ENCODE measurements at places on chromosomes 7 and 10.

- no peak for DNase-seq
Observed at GRCh38 chr10:1120801-1121211, 64.6 kb downstream of the WDR37 start.

DNA sequence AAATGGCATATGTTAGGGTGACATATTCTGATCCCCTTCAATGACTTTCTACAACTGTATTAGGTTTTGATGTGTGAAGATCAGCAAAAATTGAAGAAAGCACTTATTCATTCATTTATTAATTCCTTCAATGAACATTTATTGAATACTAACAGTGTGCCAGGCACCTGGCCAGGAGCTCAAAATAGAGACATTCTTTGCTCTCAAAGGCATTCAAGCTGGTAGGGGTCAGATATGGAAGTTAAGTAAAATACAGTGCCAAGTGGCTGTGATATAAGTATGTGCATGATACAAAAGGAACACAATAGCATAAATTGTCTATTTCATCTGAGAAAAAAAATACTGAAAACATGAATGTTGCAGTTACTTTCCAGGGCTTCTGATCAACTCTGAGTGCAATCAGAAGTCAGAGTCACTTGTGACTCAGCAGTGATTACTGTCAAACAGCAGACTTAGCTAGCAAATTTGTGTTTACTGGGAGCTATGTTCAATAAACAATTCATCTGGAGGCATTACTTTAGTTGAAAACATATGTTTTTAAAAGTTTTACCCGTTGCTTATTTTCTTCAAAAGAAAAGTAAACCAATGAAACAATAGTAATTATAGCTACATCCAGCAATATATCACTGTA is 60.4 kb upstream of the CACNB2 start:
- DNase-seq: peak; percentile 10

- no peak for DNase-seq
Observed at GRCh38 chr10:74206746-74207145, 55.7 kb downstream of the ADK start.

DNA sequence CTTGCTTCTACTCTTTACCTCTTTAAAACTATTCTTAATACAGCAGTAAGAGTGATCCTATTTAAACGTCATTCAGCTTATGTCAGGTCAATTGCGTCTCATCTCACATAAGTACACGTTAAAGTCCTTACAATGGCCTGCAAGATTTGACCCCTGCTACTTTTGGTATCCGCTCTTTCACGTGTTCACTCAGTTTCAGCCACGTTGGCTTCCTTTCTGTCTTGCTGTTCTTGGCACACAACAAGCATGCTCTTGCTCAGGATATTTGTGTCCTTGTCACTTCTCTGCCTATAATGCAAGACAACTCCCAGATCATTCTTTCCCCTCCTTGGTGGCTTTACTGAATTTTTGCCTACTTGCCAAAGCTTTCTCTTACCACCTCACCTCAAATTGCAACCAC is 296.8 kb downstream of the PCLO start:
- DNase-seq: no peak

GRCh38 chr10:112313911-112314310 is 30.7 kb downstream of the TECTB start:
- DNase-seq: no peak

DNA sequence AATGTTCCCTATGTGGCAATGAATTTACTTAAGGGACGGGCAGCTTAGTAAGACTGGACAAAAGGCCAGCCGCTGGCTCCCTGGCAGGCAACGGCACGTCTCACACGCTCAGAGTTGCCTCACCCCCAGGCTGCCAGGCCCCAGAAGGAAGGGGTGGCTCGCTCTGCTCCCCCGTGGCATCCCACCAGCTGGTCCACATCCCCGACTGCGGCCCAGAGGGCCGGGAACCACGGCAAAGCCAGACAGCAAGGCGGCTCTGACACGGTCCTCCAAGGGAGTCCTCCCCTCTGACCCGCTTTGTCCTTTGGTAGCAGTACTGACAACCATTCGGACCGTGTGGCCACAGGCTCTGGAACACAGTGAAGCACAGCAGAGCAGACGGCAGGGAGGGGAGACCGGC is 34.1 kb downstream of the NUDT1 start:
- no peak for DNase-seq

DNA sequence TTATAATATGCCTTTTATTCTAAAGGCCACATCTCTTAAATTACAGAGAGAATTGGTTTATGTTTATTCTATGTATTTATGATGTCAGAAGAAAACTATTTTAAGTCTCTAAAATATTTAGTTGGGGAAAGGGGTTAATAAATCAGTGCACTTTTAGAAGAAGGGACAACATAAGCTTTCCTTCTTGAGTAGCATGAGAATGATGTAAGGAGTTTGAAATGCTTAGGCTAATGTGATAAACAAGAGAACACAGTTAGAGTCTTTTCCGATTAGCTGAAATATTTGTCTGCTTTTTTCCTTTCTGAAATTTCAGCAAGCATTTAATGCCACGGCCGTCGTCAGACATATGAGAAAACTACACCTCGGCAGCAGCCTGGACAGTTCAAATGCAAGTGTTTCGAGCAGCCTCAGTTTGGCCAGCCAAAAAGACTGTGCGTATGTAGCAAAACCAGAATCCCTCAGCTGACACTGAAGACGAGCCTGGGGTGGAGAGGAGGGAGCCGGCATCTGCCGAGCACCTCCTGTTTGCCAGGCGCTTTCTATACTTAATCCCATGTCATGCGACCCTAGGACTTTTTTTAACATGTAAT is 176.2 kb downstream of the CCDC3 start:
- DNase-seq: no peak

GRCh38 chr7:17697128-17697881 is 243.0 kb downstream of the SNX13 start:
- DNase-seq: no peak

DNA sequence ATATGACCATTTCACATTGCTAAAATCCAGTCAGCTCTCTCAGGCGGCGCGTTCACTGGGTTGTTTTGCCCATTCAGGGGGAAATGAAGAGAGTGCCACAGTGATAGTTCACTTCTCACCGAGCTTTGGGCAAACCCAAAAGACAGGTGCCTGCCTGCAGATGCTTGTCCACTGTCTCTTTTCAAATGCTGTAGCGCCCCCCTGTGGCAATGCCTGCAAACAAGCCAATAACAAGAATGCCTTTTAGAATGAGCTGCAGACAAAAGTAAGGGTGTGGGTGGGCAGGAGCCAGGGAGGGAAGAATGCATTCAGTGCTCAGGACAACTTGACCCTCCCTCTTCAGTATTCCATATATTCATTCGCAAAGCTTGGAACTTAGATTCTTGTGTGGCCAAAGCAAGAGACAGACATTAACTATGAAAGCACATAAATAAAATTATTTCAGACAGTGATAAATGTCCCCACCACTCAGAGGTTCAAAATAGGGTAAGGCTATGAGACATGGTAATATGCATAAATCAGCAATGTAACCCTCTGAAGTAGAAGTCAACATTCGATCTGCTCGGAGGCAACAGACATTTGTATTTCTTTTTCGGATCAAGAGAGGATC is 86.9 kb downstream of the JAZF1 start:
- no peak for DNase-seq

- no peak for DNase-seq
Observed at GRCh38 chr10:30832001-30832748, 199.5 kb downstream of the ZNF438 start.

- peak; percentile 42 for DNase-seq
Observed at GRCh38 chr10:15725603-15726002, 5.9 kb upstream of the ITGA8 start.

- no peak for DNase-seq
Observed at GRCh38 chr10:114697061-114697598, 39.1 kb upstream of the ABLIM1 start.

- no peak for DNase-seq
Observed at GRCh38 chr10:96507044-96507443, 6.7 kb downstream of the TLL2 start.

GRCh38 chr7:81791568-81792518 is 22.0 kb upstream of the HGF start:
- DNase-seq: no peak

GRCh38 chr10:76397181-76398042 is 966.0 kb downstream of the LRMDA start:
- DNase-seq: no peak

- DNase-seq: no peak
Observed at GRCh38 chr7:40597517-40597916, 462.7 kb downstream of the SUGCT start.

DNA sequence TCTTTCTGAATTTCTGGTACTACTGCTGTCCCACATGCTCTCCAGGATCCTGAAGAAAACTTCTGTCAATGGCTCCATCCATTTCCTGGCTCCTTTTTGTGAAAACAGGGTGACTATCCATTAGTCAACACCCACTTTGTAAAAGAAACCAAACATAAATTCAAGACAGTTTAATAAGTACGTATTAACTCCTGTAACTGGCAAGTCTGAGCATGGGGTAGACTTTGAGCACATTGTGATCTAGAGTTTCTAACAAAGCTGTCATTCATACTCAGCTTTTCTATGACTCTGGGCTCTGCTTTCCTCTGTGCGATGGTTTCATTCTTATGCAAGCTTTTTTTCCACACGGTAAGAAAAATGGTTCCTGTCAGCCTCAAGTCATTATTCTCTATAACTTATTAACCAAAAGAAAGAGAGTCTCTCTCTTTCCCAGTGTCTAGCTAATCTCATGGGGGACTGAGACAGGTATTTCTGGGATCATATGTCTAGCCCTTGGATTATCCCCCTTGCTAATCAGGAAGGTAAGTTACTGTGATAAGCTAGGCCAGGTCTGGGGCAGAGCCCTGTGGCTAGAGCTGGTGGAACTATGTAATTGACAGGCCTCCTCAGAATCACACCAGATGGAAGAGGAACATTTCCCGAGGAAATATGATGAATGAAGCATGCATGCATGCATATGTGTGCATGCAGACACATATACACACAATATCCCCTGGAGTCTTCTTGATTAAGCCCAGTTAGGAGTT is 98.5 kb downstream of the GNAI1 start:
- no peak for DNase-seq

DNA sequence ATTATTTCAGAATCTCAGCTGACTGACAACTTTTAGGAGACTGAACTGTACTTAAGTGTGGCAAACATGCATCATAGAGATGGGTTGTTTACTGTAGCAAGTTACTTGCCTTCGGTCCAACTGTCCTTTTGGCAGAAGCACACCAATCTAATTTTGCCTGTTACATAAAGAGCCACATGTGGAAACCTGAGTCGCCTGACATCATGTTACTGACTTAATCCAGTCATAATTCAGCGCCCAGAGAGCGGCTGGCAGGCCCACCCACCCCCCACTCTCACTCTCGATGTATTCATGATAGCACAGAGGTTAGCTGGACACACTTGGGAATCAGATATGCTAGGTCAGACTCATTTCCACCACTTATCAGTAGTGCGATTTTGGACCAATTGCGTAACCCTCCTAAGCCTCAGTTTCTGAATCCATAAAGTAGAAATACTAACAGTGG is 57.3 kb upstream of the CAPZA2 start:
- DNase-seq: peak; percentile 57

- no peak for DNase-seq
Observed at GRCh38 chr7:98360221-98361130, 40.4 kb downstream of the BAIAP2L1 start.

DNA sequence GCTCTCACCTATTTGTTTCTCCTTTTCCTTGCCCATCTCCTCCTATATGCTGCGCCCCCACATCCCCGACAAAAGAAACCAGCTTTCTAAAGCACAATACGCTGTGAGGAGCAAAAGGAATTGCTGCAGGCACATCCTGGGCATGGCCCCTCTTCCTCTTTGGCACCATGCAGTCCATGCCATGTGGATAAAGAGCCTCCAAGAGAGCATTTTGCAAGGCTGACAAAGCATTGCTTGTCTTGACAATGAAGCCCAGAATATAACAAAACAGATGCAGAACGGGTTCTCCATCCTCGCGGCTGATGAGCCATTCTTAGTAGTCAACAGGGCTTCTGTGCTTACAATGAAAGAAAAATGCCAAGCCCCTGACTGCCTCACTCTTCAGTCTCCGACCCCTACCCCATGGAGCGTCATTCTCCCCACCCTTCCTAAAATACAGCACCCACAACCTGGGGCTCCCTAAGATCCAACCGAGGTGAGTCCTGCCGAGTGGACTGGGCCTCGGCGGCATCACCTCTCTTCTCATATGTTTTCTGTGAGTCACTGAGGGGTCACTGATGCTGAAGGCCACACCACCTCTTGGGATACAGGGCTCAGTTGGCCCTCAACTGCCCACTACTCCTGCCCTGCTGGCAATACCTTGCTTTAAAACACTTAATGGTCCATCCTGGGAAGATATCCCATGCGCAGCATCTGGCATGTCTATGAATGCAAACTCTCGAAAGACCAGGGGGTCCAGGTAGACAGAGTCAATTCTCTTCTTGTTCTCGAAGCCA is 47.5 kb downstream of the GSDME start:
- DNase-seq: no peak

DNA sequence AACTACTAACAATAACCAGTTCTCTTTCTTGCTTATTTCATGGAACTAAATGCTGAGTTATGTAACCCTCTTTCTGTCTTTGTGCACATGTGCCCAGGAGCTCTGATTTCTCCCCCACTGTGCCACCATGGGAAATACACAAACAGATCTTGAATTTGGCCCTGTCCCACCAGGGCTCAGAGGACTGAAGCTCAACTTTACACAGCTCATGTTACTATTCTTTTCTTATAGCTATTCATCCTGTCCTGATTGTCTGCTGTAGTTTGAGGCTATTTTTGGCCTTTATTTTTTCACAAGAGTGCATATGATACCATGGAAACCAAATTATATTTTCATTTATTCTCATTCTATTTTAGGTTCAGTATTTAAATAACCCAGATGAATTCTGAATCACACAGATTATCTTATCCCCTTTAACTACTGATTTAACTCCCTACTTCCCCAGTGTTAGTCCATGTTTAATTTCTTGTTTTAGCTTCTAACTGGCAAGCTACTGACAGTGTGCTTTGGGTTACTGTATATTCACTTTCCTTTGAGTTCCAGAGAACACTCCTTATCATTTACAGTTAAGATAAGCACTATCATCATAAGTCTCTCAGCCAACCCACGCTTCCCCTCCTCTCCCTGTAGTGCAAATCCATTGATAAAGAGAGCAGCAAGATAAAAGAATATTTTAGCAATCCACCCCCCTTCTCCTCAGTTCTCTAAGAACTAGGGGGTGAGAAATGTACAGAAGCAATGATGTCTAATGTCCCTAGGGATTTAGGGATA is 71.8 kb upstream of the GSDME start:
- DNase-seq: no peak
